ENCODE measurements at places on chromosomes 11 and 22. TPM values are rescaled to one million over a fixed set of nuclear protein-coding genes. Genes with fewer than 3 reads are reported as not detected.

Gene FAM180B
- polyA plus RNA-seq, result 0.19 TPM

- H3K4me3 ChIP-seq, result no peak overlapping the region
- H3K36me3 ChIP-seq, result peaks cover 19% of the 10 kb centered on the region
- DNase-seq, result no peak
Observed at GRCh38 chr22:46909237-46910030, 147.0 kb downstream of the TBC1D22A start.

DNA sequence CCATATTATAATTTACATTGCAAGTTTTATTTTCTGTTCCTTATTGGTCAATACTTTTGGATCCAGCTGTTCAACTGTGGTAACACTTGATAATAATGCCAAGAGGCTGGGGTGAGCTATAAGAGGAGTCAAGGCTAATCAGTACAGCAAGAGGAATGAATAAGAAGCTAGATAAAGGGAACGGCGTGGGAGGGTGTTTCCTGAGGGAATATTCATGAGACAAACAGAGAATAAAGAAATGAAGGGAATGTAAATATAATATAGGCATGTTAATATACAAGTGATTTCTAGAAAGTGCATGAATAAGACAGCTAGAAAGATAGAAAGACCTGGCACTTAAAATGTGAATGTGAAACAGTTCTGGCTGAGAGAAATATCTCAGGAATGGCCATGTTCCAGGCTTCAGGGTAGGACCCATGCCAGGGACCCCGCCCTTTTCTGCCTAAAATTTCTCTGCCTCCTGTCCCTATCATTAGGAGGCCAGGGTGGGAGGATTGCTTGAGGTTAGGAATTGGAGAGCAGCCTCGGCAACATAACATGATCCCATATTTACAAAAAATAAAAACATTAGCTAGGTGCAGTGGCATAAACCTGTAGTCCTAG lies 3.9 kb downstream of the OR51B4 start:
- no peaks in the 10 kb centered on the region for H3K4me1 ChIP-seq
- no peak overlapping the region for H3K4me3 ChIP-seq
- no peaks in the 10 kb centered on the region for H3K36me3 ChIP-seq
- no peaks in the 10 kb centered on the region for H3K27me3 ChIP-seq
- no peak overlapping the region for H3K27ac ChIP-seq

DNA sequence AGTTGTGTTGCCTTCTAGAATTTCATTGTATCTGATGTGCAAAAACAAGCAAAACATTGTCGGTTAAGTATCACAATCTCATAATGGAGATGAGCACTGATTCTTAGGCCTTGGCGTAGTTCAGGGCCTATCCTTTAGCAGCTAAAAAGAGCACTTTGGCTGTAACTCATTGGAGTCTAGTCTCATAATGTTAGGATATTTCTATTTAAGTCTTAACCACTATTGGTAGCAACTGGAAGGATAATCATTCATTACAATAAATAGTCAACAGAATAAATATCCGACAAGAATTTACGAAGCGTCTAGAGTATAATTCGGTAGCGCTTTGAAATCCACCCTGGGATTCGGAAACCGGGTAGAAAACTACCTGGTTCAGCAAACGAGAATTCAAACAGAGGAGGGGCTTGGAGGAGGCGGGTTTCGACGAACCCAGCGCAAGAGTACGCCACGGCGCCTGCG lies 461 bp upstream of the EED start:
- H3K27ac ChIP-seq, result peak overlapping the region; percentile 100
- peak; percentile 89 for DNase-seq
- no peaks in the 10 kb centered on the region for H3K4me1 ChIP-seq
- peak overlapping the region; percentile 99 for H3K4me3 ChIP-seq
- H3K27me3 ChIP-seq, result no peaks in the 10 kb centered on the region

GRCh38 chr11:111457731-111458368 lies 54.3 kb downstream of the BTG4 start:
- H3K27ac ChIP-seq, result no peak overlapping the region
- no peak for DNase-seq
- no peaks in the 10 kb centered on the region for H3K4me1 ChIP-seq
- H3K27me3 ChIP-seq, result peaks cover 14% of the 10 kb centered on the region

Gene RNF141
- polyA plus RNA-seq, result 31.5 TPM

GRCh38 chr11:123815122-123815521 lies 9.0 kb upstream of the OR6M1 start:
- no peaks in the 10 kb centered on the region for H3K4me1 ChIP-seq
- no peaks in the 10 kb centered on the region for H3K36me3 ChIP-seq
- H3K27ac ChIP-seq, result no peak overlapping the region
- DNase-seq, result no peak

Gene OR6T1
- polyA plus RNA-seq, result not detected

DNA sequence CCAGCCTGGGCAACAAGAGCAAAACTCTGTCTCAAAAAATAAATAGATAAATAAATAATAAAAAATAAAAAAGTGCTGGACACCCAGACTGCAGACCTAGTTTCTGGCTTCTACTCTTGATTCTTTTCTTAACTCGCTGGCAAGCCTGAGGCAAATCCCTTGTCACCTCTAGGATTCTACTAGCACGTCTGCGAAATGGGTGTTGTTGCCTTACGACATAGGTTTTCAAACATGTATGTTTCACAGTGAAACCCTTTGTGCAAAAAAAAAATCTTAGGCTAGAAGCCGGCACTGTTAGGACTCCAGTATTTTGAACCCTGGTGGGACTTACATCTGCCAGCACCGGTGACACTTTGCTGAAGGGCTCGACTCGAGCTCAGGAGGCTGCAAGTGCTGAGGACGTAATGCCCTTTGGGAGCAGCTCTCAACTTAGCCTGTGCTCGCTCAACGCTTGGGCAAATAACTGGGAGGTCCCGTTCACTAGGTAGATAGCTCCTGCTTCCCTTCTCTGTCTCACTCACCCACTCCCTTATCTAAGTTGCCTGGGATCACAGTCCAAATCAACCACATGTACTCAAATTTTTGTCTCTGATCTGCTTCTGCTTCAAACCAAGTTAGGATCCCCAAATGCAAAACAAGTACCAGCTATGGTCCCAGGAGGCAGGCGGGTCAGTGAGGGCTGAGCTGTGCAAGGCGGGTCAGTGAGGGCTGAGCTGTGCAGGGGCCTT lies 34.7 kb upstream of the MYH9 start:
- no peaks in the 10 kb centered on the region for H3K27me3 ChIP-seq
- no peaks in the 10 kb centered on the region for H3K36me3 ChIP-seq
- peaks cover 48% of the 10 kb centered on the region for H3K4me1 ChIP-seq
- H3K27ac ChIP-seq, result peak overlapping the region; percentile 27
- DNase-seq, result peak; percentile 72

DNA sequence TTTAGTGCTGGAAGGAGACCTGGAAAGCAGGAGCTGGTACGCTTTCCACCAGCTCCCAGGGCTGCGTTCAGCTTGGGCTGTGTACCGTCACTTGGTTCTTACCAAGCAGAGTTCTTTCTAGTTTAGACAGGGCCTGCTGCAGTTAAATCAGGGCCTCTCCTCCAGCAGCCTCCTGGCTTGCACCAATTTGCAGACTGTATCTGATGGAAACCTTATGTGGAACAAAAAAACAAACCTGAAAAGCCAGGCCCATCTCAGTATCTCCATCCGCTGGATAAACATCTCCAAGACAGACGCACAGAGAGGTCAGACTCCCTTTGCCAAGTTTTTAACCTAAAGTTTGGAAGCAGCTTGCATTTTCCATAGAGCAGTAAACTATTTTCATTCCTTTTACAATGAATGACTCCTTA lies 288.6 kb upstream of the SORL1-AS1 start:
- DNase-seq, result peak; percentile 19
- H3K27ac ChIP-seq, result peak overlapping the region; percentile 69
- no peaks in the 10 kb centered on the region for H3K4me1 ChIP-seq
- no peaks in the 10 kb centered on the region for H3K36me3 ChIP-seq
- no peaks in the 10 kb centered on the region for H3K27me3 ChIP-seq
- no peak overlapping the region for H3K4me3 ChIP-seq

DNA sequence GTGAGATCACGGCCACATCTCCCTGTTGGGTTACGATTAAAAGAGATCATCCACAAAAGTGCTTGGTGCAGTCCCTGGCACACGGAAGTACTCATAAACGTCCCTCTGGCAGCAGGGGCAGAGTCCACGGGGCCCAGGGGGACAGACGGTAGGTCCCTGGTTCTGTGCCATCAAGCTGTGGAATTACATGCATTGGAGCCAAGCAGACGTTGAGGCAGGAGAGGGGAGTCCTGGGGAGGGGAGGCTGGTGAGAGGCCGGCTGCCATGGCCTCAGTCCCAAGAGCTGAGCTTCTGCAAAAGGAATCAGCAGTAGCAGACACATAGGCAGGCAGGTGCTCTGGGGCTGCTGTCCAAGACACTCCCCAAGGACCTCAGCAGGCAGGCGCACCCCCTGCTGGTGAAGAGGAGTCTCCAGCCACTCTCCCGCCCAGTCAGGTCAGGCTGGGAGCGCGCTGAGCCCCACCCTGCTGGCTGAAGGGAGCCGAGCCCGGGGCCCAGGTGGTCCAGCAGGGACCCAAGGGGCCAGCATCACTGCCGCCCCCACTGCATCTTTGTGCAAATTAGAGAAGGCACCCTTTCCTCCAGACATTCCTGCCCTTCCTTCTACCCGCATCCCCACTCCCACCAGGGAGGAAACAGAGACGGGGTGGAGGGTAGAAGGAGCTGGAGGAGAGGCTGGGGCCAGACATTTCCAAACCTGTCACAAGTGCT lies 7.6 kb upstream of the KCTD17 start:
- peak overlapping the region; percentile 0 for H3K4me3 ChIP-seq
- peak; percentile 92 for DNase-seq
- no peaks in the 10 kb centered on the region for H3K36me3 ChIP-seq
- peak overlapping the region; percentile 97 for H3K27ac ChIP-seq

DNA sequence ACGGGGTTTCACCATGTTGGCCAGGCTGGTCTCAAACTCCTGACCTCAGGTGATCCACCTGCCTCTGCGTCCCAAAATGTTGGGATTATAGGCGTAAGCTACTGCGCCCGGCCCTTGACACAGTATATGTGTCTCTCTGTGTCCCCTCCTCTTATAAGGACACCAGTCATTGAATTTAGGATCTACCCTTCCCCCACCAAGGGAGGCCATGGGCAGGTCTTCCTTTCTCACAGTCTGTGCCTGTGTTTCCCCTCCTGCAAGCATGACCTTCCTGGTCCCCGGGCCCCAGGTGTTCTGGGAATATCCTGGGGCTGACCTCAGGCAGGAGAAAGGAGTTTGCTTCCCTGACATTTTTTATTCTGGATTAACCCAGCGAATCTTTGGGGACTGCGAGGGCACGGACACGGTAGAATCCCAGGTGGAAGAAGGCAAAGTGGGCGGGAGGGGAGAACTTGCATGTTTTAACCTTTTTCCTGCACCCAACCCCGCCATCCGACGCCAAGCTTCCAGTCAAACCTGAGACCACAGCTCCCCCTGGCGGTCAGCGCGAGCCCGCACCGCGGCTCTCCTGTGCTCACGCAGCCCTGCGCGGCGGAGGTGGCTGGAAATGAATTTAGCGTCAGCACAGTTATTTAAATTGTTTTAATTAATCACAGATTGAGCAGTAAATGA lies 42.1 kb upstream of the ISX start:
- peaks cover 5% of the 10 kb centered on the region for H3K27me3 ChIP-seq
- H3K4me3 ChIP-seq, result no peak overlapping the region
- H3K27ac ChIP-seq, result no peak overlapping the region
- no peaks in the 10 kb centered on the region for H3K4me1 ChIP-seq

Gene GLYAT
- 0.45 TPM for polyA plus RNA-seq

DNA sequence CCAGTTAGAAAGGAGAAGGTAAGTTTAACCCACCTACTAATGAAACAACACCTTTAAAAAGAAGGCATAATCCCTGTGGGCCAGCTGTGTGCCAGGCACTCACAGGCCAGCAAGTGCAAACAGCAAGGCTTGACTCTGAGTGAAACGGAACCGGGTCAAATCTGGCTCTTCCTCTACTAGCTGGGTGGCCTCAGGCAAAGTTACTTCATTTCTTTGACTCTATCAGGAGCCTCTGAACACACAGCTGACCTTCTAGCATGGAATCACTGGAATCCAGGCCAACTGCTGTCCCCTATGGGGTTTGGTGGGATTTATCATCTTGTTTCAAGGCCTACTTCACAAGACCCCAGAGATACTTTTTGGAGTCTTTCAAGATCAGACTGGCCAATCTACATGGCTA lies 3.3 kb downstream of the RAB38 start:
- no peaks in the 10 kb centered on the region for H3K4me1 ChIP-seq
- peaks cover 2% of the 10 kb centered on the region for H3K36me3 ChIP-seq
- no peak overlapping the region for H3K27ac ChIP-seq
- no peak overlapping the region for H3K4me3 ChIP-seq
- DNase-seq, result no peak

DNA sequence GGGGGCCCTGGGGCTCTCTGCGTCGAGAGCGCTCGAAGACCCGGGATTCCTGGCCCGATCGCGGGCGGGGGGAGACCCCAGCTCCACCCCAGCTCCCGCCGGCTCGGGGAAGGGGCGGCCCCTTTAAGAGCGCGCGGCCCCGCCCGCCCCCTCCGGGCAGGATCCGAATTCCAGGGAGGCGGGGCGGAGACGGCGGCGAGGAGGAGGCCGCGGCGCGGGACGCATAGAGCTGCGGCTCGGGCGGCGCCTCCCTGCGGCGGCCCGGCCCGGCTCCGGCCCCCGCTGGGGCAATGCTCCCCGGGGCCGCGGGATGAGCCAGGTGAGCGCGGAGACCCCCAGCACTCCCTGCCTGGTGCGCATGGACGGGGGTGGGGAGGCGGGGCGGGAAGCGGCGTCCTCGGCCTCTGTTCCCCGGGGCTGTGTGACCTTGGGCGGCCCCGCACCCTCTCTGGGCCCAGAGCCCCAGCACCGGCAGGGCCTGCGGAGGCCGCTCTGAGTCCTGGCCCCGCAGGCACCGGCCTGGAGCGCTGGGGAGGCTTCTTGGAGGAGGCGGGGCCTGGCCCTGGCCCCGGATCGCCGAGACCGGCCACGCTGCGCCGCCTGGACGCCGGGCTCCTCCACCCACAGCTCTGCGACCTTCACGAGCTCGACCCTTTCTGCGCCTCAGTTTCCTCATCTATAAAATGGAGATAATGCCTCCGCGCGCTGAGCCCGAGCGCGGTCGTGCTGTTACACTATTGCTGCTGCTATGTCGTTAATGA lies 565 bp downstream of the GAS2L1 start:
- no peak overlapping the region for H3K27ac ChIP-seq
- H3K27me3 ChIP-seq, result no peaks in the 10 kb centered on the region
- H3K4me3 ChIP-seq, result peak overlapping the region; percentile 76
- peak; percentile 54 for DNase-seq

GRCh38 chr11:82308979-82309378 lies 424.7 kb downstream of the FAM181B start:
- H3K27ac ChIP-seq, result no peak overlapping the region
- no peak overlapping the region for H3K4me3 ChIP-seq
- no peaks in the 10 kb centered on the region for H3K36me3 ChIP-seq
- DNase-seq, result no peak
- no peaks in the 10 kb centered on the region for H3K4me1 ChIP-seq

GRCh38 chr11:123091506-123091905 lies 29.6 kb upstream of the HSPA8 start:
- no peak overlapping the region for H3K4me3 ChIP-seq
- no peak for DNase-seq
- no peaks in the 10 kb centered on the region for H3K4me1 ChIP-seq
- H3K27ac ChIP-seq, result no peak overlapping the region
- H3K36me3 ChIP-seq, result peaks cover 4% of the 10 kb centered on the region

Gene KRTAP5-2
- 0.42 TPM for polyA plus RNA-seq

DNA sequence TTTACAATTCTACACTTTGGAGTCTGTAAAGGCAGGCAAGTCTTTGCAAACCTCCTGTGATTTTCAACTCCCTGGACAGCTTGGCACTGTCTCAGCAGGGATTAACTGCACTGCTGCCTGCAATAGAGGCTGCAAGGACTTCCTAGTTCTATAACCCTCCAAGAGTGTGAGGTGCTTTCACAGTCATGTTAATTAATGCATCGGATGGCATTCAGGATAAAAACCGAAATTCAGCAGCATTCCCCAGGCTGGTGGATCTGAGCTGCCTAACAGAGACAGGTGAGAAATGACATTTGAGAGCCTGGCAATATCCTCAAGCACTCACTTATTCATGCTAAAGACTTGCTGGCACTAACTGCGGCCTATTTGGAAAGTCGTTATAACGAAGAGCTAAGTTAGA lies 85.0 kb downstream of the LARGE1 start:
- H3K27ac ChIP-seq, result no peak overlapping the region
